ENCODE measurements at places on chromosomes 7 and 10.

DNA sequence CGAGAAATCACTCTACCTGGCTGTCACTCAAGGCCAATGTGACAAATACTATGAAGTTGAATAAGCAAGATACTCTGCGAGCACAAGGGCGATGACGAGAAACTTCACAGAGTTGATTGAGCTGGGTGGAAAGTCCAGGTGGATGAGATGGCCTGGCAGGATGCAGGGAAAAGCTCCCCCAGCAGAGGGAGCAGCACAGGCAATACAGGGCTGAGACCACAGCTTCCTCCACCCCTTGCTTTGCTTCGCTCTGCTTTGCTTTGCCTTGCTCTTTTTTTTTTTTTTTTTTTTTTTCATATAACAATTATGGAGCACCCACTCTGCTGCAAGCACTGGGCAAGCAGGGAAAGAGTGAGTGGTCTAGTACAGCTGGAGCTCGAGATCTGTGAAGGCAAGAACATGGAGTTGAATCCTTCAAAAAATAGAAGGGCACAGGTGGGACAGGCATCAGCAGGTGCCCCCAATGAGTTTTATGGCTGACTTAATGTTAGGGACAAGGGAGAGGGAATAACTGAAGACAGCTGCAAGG lies 88.3 kb downstream of the CABCOCO1 start:
- peak; percentile 54 for DNase-seq

GRCh38 chr7:155032978-155033377 lies 30.1 kb upstream of the PAXIP1 start:
- no peak for DNase-seq

DNA sequence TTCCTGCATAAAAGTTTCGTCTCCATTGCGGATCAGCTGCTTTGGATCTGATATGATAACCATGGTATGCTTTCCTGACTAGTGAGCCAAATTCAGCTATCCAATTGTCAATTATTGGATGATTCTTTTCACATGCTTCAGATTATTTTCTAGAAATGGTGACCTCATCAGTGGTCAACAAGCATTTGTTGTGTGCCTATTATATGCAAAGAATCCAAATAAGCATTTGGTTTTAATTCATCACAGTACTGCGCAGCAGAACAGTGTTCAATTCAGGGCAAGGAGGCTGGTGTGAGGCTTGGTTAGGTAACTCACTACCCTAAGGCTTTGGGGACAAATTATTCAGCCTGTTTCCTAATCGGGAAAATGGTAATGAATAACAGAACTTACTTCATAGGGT lies 200.5 kb downstream of the SKAP2 start:
- no peak for DNase-seq

- DNase-seq, result no peak
Measured at GRCh38 chr7:152052771-152053170, 27.3 kb downstream of the GALNT11 start.

DNA sequence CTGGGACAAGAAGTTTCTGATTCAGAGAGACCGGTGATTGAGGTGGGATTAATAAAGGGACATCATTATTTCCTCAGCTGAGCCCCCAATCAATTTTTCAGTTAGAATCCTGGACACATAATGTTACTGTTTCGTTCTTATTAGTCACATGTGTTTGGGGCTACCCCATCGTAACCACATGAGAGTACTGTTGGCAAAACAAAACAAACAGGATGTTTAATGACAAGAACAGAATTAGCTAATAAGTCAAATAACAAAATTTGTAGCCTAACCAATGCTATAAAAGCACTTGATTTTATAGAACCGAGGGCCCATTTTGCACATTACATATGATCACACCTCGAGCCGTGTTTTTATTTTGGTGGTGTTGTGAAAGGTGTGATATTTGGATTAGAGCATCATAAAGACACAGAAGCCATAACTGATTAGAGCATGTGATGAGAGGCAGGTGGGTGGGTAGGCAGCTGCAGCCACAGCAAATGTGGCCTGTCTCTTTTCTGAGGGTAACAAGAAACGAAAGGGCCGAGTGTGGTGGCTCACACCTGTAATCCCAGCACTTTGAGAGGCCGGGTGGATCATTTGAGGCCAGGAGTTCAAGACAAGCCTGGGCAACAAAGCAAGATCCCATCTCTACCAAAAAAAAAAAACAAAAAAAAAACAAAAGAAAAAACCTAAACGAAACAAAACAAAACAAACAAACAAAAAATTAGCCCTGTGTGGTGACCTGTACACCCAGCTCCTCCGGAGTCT lies 1.8 kb upstream of the VWC2 start:
- no peak for DNase-seq

GRCh38 chr10:75428434-75429158 lies 2.8 kb upstream of the LRMDA start:
- DNase-seq, result no peak

DNA sequence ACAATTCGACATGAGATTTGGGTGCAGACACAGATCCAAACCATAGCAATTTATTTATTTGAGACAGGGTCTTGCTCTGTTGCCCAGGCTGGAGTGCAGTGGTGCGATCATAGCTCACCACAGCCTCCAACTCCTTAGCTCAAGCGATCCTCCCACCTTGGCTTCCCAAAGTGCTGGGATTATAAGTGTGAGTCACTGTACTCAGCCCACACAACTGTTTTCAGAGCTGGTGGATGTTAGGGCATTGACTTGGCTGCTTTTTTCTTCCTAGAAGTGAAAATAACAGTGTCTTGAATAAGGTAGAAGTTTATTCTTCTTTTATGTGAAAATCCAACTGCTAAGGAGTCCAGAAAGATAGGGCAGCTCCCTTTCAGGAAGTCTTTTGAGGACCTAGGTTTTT lies 132.1 kb downstream of the CCDC3 start:
- no peak for DNase-seq

DNA sequence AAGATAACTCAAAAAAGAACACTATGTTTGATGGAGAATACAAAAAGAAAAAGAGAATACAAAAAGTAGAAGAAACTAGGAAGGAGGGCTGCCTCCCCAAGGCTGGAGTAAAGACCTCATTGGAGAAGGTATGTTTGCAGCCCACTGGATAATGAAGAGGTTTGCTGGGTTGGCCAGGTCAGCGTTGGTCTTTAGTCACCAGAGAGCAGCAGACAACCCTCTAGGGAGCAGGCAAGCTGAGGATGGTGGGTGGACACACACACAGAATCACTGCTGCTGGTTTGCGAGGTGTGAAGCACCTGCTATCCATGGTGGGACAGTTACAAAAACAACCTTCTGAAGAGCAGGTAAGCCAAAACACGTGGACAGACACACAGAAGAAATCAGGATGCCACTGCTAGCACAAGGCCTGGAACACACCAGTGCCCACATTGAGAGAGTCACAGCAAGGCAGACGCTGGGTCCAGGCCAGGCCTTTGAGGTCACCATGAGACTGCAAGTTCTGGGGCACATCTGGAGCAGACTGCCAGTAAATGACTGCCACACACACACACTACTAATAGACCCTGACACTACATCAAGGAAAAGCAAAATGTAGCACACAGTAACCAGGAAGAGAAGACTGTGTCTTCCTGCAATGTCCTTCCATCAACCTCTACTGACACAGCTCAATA lies 43.0 kb downstream of the MTERF1 start:
- peak; percentile 13 for DNase-seq

DNA sequence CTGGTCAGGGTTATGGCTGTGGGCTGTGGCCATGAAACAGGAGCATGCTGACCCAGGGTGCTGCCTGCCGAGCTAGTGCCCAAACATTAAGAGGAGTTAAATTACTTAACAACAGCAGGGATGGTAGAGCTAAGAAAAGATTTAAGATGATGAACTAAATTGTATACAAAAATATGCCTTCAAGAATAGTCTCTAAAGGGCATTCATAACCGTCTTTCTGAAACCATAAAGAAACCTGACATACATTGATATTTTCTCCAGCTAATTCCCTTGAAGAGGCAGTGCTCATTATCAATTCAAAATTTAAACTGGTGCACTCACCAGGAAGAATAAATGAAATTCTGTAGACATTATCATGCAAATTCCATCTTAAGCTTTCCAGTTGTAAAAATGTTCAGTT lies 265.8 kb upstream of the TAC1 start:
- DNase-seq, result no peak

DNA sequence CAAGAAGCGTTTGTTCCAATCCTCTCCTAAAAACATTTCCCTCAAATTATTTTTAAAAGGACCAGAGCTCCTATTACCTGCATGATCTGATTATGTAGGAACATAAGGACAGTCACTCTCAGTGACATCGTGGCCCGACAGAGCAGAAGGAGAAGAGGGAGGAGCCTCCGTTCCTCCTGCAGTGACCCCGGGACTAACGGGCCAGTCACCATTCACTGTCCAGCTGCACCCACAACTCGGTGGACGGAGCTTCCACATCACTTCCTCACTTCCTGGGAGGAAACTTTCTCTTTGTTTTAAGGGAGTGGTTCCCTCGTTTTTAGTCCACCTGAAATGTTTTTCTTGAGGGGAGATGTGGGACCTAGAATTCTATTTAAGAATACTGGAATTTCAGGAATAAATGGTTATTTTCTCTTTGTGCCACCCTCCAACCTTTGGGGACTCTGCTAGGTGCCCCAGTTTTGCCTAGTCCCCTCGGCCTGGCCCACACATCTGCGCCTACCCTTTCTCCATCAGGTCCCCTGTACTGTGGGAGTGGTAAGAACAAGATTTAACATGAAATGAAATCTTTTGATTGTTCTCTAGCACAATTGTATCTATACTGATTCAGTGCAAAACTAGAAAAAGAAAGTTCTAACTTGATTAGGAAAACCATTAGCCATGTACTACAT lies 173.5 kb upstream of the RNF32 start:
- no peak for DNase-seq

- DNase-seq, result no peak
Measured at GRCh38 chr10:101087965-101088364, 26.2 kb downstream of the KAZALD1 start.

DNA sequence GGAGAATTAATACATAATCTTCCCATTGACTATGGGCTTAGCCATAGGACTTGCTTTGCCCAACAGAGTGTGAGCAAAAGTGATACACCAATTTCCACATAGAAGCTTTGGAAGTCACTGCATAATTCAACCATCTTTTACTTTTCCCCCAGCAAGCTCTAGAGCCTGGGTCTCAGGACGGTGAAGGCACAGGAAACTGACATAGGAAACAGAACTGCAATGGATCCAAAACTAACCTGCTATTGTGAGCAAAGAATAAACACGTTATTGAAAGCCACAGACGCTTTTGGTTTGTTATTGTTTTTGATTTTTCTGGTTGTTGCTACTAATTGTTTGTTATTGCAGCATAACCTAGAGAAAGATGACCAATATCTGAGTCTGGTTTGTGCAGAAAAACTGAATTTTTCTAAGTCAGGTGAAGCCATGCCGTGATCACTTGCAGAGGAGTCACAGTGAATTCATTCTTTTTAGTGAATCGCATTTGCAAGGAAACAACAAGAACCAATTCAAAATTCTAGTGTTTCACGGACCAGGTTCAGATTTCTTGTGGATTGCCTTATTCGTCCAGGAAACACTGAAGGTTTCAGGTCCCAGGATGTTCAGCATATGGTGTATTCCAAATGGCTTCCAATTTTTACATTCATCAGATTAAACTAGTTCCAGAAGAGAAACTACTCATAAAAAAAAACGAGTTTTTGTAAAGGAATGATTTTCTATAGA lies 52.8 kb downstream of the CUBN start:
- DNase-seq, result no peak

DNA sequence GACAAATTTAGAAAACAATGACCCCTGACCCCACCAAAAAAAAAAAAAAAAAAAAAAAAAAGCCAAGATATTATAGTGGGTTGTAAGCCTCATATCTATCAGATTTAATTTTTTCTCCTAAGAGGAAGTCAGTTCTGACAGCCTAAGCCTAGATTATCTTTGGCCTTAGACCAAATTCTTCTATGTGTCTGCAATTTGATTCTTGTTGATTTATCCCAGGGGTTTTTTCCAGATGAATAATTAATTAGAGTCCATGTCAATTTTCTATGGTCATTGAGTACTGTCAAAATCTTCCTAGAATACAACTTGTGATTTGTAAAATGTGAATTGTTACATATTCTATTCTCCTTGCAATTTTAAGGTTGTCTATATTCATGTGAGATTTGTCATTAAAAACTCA lies 151.6 kb upstream of the CACNA2D1 start:
- no peak for DNase-seq

DNA sequence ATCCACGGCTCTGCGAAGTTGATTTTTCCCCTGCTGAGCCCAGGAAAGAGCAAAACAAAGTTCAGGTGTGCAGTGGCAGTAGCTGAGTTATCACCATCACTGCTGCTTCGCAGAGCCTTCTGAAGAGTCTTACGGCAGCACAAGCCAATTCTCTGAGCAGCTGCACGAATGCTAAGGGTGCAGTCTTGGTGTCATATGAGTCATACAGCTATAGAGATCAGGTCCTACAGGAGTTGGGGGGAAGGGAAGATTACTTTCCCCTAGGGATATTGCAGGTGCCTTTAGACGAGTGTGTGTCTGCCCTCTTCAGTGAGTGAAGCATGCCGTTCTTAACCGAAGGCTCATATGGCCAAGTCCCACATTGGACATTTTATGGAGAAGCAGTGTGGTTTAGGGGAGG lies 227.8 kb downstream of the CELF2 start:
- no peak for DNase-seq

DNA sequence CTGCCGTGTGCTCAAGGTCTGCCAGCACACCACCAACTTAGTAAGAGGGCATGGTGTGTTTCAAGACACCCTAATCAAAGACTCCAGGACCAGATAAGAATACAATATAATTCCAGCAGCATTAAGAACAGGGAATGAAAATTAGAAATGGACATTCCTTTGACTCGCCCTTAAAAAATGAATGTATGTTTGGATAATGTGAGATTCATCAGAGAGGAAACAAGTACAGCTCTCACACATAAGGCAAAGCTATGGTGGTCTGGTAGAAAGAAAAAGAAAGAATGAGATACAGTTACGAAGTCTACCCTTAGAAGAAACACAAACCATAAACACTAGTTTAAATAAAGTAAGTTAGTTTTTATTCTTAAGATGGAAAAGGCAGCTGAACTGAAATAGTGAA lies 174.8 kb upstream of the ANK3 start:
- DNase-seq, result no peak

DNA sequence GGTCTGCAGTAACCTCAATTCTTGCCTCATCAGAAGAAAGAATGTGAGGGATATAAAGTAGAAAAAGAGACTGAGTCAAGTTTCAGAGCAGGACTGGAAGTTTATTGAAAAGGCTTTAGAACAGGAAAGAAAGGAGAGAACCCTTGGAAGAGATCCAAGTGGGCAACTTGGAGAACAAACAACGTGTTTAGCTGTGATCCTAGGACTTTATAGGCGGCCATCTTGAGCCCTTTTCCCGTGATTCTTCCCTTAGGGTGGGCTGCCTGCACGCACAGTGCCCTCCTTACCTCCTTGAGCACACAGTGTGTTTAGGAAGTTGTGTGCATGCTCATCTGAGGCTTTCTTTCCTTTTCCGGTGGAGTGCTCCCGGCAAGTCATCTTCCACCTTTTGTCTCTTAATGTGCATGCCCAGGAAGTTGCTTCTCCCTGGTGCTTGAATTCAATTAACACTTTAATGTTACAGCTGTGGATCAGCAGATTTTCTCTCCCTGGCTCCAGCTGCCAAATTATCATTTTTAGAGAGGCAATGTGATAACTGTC lies 59.8 kb downstream of the ENTPD1 start:
- no peak for DNase-seq

DNA sequence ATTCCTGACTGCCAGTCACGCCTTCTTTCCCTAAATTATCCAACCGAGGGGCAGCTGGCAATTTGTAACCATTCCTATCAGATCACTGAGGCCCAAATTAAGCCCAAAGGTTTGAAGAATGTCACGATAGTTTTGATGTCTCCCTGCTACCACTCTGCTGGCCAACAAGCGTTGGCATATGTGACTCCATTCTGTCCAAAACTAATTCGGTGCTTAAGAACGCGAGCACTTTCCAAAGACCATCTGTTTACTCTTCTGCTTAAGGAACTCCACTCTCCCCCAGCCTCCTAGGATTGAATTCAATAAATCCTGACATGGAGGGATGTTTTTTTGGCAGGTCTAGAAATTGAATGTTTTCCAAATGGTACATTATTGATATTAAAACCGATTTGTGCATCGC lies 131.5 kb upstream of the CTBP2 start:
- no peak for DNase-seq

Measured in thyroid gland (tissue), 4 donors.